ENCODE measurements at places on chromosomes 12 and 14.

DNA sequence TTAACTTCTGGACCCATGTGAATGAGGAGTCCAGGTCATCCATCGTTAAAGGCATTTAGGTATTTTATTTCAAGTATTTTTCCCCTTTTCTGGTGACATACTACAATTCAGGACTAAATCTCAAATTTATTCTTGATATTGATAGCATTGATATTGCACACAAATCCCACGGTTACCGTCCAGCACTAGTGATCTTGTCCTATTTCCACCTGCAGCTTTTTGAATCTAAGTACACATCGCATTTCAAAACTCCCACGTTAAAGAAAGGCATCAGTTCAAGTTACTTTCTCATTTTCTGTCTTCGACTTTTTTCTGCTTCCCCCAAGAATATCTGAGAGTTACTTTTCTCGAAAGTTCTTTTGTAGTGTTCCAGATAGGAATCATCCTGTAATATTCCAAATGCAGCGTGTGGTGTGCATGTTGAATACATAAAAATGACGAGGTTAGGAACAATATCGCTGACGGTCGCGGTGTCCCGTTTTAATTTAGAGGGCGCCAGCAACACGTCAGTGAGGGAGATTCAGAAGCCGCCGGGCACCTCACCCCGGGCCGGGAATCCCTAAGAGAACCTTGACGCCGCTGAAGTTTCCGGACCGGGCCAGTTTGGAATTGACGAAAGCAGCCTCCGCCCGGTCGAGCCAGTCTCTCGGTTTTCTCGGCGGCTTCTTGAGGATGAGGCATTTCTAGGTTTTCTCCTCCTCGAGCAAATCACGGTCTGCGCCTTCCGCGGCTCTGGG lies 569 bp upstream of the RGS6 start:
- DNase-seq, result no peak

GRCh38 chr12:26614011-26614616 lies 218.9 kb downstream of the ITPR2 start:
- DNase-seq, result peak; percentile 37

- no peak for DNase-seq
These were observed 17.7 kb downstream of the POU6F1 start for GRCh38 chr12:51200156-51200555.

DNA sequence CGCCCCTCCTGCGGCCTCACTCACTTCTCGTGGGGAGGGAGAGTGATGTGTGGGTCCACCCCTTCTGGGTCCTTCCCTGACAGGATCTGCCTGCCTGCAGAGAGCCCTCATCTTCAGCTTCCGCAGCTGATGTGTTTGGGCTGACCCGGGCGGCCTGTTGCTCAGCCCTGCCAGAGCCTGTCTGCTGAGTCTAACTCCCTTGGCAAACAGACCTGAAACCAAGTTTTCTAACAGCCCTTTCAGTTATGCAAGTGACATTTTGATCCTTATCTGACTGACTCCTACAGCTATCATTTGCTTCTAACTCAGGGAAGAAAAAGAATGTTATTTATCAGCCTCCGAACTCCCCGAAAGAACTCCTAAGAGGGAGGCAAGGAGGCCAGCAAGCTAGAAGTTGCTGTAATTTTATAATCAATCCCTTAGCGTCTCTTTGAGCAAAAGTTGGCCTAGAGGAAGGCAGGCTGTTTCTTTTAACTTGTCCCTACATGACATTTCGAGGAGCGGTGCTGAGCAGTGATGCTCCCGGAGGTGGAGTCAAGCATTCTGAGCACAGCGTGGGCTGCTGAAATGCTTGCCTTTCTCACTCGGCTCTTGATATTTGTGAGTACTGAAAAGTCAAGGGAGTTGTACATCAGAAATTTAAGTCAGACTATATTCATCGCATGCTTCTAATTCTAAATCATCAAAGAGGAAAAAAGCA lies 31.5 kb upstream of the CACNA2D4 start:
- peak; percentile 64 for DNase-seq

DNA sequence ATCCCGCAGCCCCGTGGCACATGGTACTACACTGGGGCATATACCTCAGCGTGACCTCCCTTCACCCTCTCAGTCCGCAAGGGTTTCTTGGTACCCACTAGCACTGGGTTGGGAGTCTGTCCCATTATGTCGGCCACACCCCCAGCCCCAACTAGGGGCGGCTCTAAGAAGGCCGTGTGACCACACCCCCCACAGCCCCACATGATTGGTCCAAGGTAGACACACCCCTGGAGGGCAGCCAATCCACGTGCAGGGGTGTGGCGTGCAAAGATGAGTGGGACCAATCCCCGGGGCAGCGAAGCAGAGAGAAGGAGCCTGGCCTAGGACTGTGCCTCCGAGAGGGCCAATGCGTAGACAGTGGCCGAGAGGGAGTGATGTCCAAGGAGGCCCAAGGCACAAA lies 34.6 kb upstream of the BEGAIN start:
- no peak for DNase-seq

- no peak for DNase-seq
These were observed 33.2 kb downstream of the CPNE8 start for GRCh38 chr12:38872156-38872555.

GRCh38 chr12:25424211-25424731 lies 128.8 kb downstream of the LMNTD1 start:
- DNase-seq, result no peak

GRCh38 chr12:49344486-49345050 lies 2.1 kb upstream of the DNAJC22 start:
- DNase-seq, result no peak

- peak; percentile 94 for DNase-seq
These were observed 22.7 kb upstream of the EID3 start for GRCh38 chr12:104280717-104281458.

GRCh38 chr12:103814436-103814835 lies 26.6 kb downstream of the NT5DC3 start:
- no peak for DNase-seq

GRCh38 chr12:52884526-52885293 lies 20.2 kb downstream of the KRT8 start:
- DNase-seq, result peak; percentile 70

- peak; percentile 76 for DNase-seq
These were observed 57.2 kb downstream of the ATF7 start for GRCh38 chr12:53568809-53569557.

GRCh38 chr14:92489394-92490238 lies 24.0 kb upstream of the RIN3 start:
- DNase-seq, result no peak

- DNase-seq, result no peak
These were observed 405.8 kb upstream of the RGS6 start for GRCh38 chr14:71526388-71526787.

DNA sequence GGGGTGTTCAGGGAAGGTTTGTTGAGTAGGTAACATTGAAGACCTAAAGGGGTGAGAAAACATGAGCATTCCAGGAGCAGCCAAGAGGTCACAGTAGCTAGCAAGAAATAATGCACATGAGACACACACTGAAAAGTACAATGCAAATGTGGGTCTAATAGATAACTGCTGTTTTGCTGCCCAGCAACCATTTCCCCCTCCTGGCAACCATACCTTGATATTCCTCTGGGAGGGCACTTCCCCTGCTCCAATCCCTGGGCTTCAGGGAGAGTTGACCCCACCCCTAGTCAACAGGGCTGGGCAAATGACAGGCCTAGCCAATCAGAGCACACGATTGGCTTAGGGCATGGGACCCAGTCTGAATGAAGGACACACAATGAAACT lies 8.5 kb upstream of the ACTN1 start:
- DNase-seq, result no peak

DNA sequence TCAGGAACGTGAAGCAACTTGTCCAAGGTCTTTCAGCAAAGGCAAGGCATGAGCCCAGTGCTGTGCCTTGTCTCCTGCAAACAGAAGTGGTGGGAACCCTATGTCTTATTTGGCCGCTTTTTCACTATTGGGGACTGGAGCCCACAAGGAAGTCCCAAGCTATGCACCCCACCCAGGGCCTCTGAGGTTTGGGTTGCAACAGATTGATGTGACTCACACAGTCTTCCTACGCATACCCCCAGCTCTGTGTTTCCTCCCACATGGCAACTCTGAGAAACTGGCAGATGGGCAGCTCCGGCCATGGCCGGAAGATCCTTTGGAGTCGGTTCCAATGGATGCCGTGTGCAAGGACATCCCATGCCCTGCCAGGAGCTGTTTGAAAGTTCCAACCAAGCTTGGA lies 28.3 kb upstream of the CMKLR1 start:
- peak; percentile 55 for DNase-seq

DNA sequence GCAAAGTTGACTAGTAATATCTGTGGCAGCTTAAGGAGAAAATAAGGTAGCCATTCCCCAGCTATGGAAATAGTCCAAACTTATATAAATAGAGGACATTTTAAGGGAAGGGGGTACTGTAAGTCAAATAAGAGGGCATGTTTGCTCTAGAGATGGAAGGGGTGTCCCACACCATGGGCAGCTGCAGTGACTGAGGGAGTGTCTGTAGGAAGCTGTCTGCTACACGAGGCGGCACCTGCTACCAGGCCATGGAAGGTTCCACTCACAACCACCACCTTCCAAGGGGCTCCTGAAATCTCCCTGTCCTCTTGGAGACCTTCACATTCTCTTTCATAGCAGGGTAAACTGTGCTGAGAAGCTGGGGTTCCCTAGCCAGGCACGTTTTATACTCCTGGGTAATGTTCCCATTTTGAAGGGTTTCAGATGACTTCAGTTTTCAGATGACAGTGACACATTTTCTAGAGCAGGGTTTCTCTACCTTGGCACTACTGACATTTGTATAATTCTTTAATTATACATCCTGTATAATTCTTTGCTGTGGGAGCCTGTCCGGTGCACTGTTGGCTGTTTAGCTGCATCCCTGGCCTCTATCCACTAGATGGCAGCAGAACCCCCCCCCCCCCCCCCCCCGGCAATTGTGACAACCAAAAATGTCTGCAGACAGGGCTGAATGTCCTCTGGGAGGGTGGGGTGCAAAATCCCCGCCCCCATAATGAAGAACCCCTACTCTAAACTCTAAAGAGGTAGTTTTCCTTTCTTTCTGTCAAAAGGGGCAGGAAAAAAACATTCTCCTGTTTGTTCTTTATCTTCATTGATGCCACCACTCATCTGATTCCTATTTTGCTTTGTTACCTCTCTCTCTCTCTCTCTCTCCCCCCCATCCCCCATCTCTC lies 11.6 kb upstream of the SMCO2 start:
- DNase-seq, result no peak

GRCh38 chr14:89303456-89304435 lies 113.3 kb downstream of the FOXN3 start:
- peak; percentile 97 for DNase-seq

DNA sequence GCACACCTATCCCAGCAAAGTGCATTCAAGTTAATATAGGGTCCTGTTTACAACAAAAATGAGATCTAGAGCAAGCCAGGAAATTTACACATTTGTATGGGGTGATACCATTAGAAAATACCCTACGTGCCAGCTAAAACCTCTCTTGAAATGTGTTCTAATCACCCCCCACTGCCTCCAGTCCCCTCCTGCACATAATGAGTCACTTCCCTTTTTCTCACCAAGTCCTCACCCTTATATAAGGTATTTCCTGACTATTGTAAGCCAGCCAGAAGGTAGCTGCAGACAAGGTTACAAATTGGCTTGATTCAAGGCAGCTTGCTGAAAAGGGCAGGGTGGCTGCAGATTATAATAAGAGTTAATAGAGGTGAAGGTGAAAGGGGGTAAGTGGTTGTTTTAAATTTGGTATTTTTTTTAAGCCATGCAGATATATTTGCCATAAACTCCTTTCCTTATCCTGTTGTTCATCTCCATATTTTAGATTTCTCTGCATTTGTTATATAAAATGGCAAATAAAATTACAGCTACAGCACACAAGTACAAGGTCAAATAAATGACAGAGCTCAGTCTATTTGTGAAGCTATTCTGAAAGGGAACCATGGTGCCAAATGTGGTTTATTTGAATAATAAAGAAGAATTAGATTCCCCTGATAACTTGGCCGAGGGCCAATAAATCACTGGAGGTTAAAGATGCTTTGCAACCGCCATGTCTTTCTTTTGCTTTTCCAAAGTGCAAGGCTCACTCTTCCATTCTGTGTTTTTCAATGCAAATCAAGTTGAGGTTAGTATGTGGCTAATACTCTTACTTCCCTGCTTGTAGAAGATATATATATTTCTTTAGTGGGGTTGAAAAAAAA lies 385.9 kb downstream of the EGLN3 start:
- peak; percentile 47 for DNase-seq

GRCh38 chr12:131832321-131833231 lies 4.4 kb downstream of the MMP17 start:
- peak; percentile 68 for DNase-seq

DNA sequence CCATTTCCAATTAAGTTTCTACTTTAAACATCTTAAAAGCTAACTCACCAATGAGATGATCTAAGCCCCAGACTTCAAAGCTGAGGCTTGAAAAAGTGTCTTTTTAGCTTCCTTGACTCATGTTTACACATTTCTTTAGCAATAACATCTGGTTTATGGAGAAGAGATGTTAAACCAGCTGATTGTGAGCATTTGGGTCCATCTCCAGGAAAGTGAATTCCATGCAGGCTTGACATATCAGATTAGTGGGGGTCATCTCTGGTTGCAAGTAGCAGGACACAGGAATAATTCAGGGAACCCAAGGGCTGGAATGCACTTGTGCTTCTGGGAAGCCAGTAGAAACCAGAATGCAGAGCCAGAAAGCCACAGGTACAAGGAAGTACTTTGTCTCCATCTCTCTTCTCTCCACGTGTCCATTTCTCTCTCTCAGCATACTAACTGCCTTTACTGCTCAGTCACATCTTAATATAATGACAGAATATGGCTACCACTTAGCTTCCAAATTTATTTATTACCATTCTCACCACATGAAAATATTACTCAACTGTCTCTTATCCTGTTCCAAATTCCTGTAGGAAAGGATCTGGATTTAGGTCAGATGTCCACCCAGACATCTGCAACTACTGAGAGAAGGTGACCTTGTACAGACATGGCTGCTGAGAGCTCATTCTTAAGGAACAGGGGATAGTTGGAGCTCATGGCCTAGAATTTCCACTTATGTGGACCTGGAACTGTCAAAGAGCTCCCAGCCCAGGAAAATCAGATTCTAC lies 104.4 kb downstream of the SCN8A start:
- DNase-seq, result peak; percentile 26

GRCh38 chr14:97757491-97757890 lies 960.3 kb downstream of the VRK1 start:
- DNase-seq, result no peak

GRCh38 chr14:93304771-93305170 lies 28.1 kb downstream of the BTBD7 start:
- DNase-seq, result peak; percentile 47

DNA sequence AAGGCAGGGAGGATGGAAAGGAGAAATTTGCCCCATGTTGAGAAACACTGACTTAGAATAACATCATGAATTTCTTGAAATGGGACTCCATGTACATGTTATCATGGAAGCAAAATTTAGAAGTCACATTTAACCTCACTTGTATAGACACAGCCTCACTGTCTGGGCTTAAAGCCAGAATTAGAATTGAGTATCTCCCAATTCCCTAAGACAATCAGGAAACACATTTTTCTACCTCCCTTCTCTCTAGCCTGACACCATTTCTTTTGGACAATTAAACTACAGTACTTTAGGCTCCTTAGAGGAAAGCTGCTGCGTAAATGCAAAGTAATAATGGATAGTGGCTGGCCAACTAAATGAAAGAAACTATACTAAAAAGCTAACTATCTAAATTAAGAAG lies 795.5 kb downstream of the C12orf50 start:
- DNase-seq, result no peak
